Stimulated activated CD4-positive, alpha-beta T cell treated with anti-CD3 and anti-CD28 coated beads, TNF-alpha, amount 100 ng/mL, for 48 hours (primary cell): ENCODE measurements at places on chromosomes 7 and 10.

DNA sequence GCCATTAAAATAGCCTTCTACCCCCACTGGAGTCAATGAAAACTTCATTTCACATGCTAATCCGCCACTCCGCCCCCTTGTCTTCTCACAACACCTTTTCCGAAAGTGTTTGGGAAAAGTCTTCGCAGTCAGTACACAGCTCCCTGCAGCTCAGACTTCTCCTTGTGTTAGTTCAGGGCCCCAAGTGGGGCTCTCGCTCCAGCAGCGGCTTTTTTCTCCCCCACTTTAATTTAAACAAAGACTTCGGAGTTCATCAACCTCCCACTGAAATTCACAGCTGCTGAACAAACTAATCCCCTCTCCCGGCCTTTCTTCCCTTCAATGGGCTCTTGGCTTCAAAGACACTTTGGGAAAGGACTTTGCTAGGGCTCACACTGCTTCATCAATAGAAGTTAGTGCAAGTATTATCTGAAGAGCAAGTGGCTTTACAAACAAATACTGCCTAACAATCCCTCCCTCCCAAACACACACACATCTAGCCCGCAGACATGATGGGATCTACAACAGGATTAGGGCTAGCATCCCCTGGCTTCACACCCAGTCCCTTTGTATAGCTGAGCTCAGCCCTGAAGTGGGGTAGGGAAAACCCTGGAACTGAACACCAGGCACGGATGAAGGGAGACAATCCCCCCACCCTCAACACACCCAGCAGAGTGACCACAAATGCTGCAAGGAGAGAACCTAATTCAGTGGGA is 23.1 kb downstream of the WNT8B start:
- no peak for DNase-seq

DNA sequence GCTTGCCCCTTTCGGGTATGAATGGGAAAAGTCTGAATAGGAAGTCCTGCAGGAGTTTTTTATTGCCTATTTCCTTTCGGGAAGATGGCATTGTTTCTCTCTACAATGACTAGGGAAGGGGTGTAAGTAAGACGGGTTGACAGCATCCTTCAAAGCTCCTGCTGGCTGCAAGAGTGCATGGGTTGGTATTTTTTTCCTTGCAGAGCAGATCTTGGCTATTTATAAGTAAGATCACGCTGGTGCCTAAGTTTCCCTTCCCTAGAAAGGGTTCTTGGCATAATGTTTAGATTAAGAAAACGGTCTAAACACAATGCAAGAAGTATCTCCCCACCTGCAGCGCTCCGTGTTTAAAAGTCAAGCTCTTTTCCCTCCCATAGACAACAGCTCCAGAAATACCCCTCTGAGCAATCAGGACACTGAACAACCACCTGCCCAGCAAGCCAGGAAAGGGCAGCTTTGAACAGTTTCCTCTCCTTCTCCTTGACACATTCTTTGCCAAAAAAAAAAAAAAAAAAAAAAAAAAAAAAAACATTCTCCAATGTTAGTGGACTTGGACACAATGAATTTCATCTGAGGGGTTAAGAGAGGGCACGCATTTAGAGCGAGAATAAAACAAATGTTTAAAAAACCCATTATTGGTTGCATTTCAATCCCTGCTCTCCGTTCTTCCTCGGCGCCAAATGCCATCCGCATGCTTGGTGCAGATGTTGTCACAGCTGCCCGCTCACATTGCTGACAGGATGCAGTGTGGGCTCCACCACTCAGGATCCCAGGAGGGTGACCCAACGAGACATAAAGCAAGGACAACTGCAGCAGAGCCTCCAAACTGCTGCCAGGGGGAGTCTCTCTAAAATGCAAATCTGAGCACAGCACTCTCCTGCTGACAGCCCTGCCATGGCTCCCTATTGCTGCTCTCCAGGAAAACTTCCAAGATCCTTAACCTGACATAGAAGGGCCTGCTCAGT is 427.4 kb upstream of the MGMT start:
- no peak for DNase-seq

DNA sequence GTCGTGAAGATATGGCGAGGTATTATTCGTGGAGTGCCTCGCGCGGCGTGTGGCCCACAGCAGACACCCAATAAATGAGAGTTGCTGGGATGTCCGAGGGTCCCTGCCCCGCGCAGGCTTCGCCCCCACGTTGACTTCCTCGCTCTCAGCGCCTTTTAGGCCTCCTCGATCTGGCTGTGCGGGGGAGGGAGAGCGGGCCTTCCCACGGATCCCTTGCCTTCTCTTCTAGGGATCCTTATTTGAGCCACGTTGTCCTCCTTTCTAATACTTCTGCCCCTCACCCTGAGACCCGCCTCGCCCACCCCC is 660 bp downstream of the VCL start:
- no peak for DNase-seq

GRCh38 chr10:124643330-124644009 is 100.7 kb downstream of the FAM53B start:
- DNase-seq: no peak

DNA sequence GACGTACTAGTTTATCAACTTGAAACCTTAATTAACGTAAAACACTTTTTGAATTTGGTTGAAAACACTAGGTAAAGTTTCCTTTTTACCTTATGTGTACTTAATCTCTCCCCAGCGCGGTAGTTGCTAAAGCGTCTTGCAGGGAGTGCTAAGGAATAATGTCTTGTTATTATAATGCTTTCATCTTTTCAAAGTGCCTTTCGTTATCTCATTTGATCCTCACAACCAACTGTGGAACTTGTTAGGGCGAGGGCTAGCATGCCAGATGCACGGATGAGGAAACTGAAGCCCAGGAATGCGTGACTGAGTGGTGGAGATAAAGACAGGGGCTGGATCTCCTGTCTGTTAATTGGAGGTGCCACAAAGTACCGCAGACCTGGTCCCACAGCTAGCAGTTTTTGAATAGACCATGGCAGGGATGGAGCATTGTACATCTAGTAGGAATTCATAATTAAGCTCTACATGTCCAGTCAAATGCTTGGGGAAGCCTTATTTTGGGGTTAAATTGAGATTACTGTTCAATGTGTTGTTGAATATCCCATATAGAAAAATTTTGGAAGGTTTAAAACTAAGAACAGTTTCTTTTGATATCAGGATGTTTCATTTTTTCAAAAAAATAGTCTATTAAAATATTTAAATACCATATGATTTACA is 234.3 kb downstream of the SH2D4B start:
- DNase-seq: no peak

- DNase-seq: no peak
Measured at GRCh38 chr10:70587045-70587658, 15.4 kb downstream of the PRF1 start.

- no peak for DNase-seq
Measured at GRCh38 chr7:29005829-29006228, 47.7 kb upstream of the TRIL start.

GRCh38 chr10:90399782-90400181 is 458.1 kb downstream of the HTR7 start:
- DNase-seq: no peak

- DNase-seq: no peak
Measured at GRCh38 chr7:95927756-95928155, 155.4 kb downstream of the DYNC1I1 start.

- no peak for DNase-seq
Measured at GRCh38 chr10:112166800-112167199, 16.8 kb downstream of the GPAM start.
